ENCODE measurements at places on chromosomes 12 and 14.

DNA sequence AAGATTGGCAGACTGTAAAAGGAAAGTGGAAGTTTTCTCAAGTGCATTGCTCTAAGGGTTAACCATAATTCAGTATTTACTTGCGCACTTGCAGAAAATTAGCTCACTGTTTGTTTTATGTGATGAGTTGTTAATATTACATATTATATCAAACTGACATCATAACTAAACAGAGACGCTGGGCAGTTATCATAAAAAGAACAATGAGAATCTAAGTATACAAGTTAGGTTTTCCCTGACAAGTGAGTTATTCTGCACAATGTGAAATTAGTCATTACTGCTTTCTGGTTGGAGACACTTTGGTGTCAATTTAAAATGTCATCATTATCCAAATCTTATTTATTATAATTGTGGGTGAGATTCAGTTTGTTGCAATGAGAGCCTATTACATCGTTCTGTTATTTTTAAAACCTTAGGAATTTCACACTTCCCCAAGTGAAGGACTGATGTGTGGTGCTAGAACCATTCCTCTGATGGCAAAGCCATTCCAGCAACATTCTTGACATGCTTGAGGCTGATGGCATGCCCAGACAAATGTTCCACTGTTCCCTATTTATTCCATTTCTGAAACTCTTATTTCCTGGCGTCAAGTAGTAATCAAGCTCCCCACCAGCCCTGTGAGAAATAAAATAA, 90.1 kb upstream of the FLRT2 start:
- DNase-seq, result no peak

DNA sequence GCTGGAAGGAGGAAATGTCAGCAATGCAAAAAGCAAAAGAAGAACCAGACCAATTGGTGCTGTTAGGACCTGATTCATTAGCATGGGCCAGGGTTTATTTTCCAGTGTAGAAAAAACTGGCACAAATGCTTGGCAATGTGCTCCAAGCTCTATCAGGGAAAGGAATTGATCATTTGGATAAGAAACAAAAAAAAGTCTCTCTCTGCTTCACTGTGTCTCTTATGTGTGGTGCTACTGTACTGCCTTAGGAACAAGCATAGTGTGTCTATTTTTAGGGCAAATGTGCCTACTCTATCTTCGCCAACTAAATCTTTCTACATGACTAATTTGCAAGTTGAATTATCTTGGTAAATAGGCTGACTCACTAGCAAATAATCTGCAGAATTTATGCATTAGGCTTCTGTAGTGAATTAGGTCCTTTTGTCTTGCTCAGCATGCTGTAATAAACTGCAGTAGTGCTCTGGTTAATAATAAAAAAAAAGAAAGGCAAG, 236.7 kb downstream of the MDGA2 start:
- DNase-seq, result no peak

DNA sequence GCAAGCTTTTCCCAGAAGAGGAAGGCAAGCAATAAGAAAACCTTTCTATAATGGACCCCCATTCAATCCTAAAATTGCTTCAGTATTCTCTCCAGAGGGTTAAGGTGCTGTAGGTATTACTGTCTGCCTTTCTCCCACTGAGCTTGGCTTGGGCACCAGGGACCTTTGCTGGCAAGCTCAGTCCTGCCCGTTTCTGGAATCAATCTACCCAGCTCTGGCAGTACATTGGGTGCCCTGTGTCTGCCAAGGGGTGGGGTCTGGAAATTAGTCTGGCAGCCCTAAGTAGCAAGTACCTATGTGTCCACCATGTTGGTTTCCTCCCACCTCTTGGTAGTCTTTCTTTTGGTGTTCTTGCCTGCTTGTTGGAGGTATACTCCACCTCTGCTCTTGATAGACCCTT, 72.6 kb downstream of the C12orf75 start:
- DNase-seq, result no peak

GRCh38 chr12:93536766-93537488, 35.5 kb upstream of the SOCS2 start:
- no peak for DNase-seq

Data from Panc1 (cell line).